ENCODE measurements at places on chromosomes 3 and 15.

DNA sequence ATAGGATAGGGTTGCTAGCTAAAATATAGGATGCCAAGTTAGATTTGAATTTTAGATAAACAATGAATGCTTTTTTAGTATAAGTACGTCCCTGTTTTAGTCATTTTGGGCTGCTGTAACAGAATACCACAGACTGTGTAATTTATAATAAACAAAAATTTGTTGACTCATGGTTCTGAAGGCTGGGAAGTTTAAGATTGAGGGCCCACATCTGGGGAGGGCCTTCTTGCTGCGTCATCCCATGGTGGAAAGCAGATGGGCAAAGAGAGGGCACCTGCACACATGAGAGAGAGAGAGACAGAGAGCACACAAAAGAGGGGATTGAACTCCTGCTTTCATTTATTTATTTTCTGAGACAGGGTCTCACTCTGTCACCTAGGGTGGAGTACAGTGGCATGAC lies 246.5 kb downstream of the EPHB1 start:
- no peak for DNase-seq

- DNase-seq: no peak
Measured at GRCh38 chr15:90020021-90020735, 19.1 kb downstream of the ZNF710 start.

DNA sequence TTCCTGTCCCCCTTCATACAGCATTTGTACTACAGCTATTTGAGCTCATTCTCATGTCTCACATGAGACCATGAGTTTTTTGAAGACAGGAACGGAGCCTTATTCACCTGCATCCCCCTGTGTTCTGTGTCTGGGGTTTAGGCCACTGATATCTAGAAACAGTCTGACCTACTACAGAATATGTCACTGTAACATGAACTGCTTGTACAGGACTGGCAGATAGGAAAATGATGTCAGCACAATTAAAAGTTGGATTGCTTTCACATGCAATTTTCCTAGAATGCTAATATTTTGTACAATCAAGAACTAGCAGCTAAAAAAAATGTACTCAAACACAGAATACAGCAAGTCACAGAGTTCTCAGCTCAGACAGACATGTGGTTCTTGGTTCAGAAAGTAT lies 90.8 kb upstream of the FGF12 start:
- DNase-seq: no peak

DNA sequence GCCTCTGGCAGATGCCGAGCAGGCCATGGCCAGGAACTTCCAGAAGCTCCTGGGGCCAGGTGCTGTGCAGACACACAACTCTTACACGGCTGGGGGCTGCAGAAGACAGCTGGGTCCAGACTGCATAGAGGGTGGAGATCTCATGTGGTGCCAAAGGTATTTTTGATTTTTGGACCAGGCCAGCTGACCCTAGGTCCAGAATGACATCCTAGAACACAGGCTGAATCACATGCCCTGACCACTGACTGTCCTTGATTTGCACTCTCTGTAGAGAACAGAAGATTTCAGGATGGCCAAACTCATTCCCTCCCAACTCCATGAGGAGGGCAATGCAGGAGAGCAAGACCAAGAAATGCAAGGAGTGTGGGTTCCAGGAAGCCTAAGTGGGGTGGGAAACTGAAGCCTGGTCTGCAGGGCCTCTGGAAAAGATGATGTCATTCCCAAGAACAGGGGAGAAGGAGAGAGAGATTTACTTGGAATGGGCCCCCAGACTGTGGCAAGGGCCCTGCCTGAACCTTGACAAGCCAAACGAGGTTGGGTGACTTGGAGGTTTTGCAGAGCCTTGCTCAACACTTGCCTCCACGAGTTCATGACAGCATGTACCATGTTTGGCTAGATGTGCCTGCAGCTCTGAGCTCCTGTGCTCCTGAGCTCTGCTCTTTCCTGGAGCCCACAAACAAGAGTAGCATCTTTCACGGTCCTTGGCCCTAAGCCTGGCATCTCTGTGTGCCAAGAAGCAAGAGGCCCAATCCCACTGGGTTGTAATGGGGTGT lies 38.5 kb upstream of the CTSH start:
- no peak for DNase-seq

DNA sequence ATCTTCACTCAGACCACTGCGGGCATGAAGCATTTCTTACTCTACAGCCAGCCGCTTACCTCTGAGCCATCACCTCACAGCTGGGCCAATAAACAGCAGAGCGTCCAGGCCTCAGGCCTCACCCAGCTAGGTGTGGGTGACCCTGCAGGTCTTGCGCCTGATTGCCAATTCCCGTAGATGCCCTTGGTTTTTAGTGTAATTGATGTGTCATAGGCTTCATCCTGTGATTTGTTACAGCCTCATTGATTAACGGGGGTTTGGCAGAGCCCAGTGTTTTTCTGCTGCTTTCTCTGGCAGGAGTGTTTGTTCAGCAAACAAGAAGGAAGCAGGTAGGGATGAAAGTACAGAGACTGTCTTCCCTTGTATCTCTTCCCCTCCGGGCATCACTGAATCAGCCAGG lies 49.6 kb upstream of the BNIP2 start:
- DNase-seq: no peak

GRCh38 chr15:56244038-56244810 lies 545 bp upstream of the RFX7 start:
- DNase-seq: peak; percentile 61

DNA sequence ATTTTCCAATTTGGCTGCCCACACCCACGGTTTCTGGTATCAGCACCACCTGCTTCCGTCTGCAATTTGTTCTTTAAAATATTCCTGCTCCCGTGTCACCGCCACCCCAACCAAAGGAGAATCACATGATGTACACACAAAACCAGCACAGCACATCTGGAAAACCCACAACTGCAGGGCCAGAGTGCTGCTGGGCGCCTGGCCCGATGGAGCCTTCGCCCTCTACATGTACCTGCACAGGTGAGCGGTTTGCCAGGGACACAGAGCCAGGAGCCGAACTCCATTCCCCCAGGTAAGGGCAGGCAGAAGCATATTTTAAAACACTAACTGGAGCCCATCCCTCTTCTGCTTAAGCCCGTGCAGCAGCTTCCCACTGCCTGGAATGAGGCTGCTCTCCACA lies 75.6 kb downstream of the ADAMTS17 start:
- DNase-seq: no peak

- no peak for DNase-seq
Measured at GRCh38 chr3:133192363-133192945, 154.3 kb downstream of the TMEM108 start.

GRCh38 chr3:149058602-149059001 lies 27.7 kb downstream of the HLTF start:
- DNase-seq: no peak

DNA sequence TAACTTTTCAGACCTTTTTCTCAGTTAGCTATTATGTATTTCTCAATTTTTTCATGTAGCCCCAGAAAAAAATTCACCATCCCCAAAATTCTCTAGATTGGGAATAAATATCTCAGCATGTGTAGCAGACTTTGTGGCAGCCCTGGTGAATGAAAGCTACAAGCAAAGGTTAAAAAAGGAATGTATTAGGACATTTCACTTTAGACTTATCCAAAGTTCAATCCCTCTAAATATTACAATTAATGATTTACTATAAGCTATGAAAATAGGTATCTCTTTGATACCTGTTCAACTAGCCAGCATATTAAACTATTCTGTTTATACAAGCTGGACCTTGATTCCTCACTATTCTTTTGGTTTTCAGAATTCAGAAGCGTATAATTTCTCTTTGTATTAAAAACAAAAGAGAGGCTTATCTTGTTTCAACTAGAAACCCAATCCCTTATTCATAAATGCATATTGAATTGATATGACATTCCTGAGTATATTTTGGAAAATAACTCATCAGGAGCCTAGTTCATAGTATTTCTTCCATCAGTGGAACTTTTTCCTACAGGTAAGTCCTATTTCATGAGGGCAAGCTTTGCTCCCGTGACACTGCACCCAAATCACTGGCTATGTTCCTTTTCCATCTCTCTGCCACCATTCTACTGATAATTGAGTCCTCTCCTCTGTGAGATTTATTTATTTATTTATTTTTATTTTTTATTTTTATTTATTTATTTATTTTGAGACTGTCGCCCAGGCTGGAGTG lies 38.0 kb downstream of the WDR72 start:
- no peak for DNase-seq

GRCh38 chr3:54822206-54822605 lies 105.7 kb downstream of the LRTM1 start:
- peak; percentile 34 for DNase-seq

DNA sequence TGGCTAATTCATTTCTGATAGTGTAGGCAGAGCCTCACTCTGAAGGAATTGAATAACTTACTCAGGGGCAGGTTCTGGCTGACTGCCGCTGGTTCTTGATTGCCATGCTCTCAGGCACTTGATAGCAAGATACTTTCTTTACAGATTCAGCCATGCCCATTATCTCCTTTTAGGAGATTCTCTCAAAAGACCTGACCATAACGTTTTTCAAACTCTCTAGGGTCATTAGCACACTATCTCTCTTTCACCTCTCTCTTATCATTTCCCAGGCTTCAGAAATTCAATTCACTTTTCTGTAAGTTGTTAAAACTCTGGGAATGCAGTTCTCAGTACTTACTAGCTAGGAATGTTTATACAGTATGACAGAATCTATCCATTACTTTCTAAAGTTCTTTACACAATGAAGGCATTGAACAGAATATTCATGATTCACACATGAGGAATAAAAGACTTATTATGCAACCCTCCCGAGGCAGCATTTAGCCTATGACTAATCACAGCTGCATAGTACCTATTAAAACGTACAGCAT lies 850.3 kb upstream of the CADM2 start:
- DNase-seq: no peak
